Daoy (cell line): ENCODE measurements at places on chromosomes 3 and 15. TPM values are rescaled to one million over a fixed set of nuclear protein-coding genes. Genes with fewer than 3 reads are reported as not detected.

The ZBTB11 gene
- 21.6 and 23.7 TPM in 2 replicates for total RNA-seq

The TRAIP gene
- total RNA-seq, result 6.6 and 10.4 TPM in 2 replicates

The CHRFAM7A gene
- 8.4 and 17.5 TPM in 2 replicates for total RNA-seq

The KLHL18 gene
- total RNA-seq, result 12.1 and 15.0 TPM in 2 replicates

The ITIH4 gene
- total RNA-seq, result 0.09 and 0.40 TPM in 2 replicates

The KAT2B gene
- 1.6 and 7.5 TPM in 2 replicates for total RNA-seq

The FOXP1 gene
- total RNA-seq, result 34.3 and 42.6 TPM in 2 replicates

The MELTF gene
- total RNA-seq, result 1.3 and 1.8 TPM in 2 replicates

The ZNF502 gene
- total RNA-seq, result 3.6 and 5.7 TPM in 2 replicates

The PIGZ gene
- 0.23 and 0.77 TPM in 2 replicates for total RNA-seq

The TMEM42 gene
- total RNA-seq, result 8.5 and 11.6 TPM in 2 replicates

The SENP8 gene
- total RNA-seq, result 0.24 and 1.7 TPM in 2 replicates

The OR5H6 gene
- not detected in 2 replicates for total RNA-seq

The SMARCC1 gene
- total RNA-seq, result 43.8 and 45.2 TPM in 2 replicates

The ACSBG1 gene
- total RNA-seq, result not detected in 2 replicates

The COL8A1 gene
- 4.7 and 5.2 TPM in 2 replicates for total RNA-seq

The CLRN1 gene
- not detected in 2 replicates for total RNA-seq

The ANKUB1 gene
- total RNA-seq, result not detected in 2 replicates
